ENCODE measurements at places on chromosomes 3 and 15.

GRCh38 chr15:94297558-94297957 is 66.2 kb downstream of the MCTP2 start:
- DNase-seq: peak; percentile 14

GRCh38 chr15:65841121-65841930 is 28.0 kb upstream of the RAB11A start:
- no peak for DNase-seq

DNA sequence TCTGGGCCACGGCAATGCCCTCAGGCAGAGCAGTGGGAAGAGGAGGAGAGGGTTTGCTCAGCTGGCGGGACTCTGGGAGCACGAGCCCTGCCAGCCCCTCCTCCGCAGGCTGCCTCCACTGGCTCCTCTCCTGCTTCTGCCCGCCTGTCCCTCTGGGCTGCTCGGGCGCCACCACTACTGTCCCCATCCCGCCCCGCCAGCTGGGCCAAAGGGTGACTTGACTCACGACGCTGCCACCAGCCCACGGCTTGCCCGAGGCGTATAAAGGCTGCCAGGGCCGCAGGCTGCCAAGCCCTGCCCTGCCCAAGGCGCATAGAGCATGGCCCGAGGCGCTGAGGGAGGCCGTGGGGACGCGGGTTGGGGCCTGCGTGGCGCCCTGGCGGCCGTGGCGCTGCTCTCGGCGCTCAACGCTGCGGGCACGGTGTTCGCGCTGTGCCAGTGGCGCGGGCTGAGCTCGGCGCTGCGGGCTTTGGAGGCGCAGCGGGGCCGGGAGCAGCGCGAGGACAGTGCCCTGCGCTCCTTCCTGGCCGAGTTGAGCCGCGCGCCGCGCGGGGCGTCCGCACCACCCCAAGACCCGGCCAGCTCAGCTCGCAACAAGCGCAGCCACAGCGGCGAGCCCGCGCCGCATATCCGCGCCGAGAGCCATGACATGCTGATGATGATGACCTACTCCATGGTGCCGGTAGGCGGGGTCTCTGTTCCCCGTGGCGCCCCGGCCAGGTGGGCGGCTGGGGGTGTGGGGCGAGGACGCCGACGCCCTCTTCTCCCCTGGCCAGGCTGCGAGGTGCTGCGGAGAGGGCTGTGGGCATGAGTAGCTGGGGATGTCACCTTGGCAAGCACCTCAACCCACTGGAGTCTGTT is at the start of gene GLDN:
Gene GLDN, plus strand, starts transcription at position 290 of the 861 bp plus-strand sequence. Its CDS starts 30 bp downstream, at position 320.
- DNase-seq: no peak

DNA sequence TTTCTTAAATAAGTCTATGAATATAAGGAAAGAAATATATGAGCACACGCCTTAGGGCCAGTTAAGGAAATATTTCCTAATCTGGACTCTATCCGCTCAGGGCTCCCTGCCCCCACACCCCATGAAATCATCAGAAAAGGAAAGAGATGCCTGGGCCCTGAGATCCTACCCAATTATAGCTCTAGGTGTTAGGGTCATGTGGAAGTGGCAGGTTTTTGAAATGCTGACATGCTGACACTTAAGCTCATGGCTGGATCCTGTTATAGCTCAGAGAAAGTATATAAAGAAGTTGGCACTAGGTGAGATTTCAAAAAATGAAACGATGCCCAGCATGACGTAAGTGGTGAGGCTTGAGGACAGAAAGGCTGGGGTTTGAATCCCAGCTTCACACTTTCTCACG is 43.5 kb upstream of the AKAP13 start:
- no peak for DNase-seq

DNA sequence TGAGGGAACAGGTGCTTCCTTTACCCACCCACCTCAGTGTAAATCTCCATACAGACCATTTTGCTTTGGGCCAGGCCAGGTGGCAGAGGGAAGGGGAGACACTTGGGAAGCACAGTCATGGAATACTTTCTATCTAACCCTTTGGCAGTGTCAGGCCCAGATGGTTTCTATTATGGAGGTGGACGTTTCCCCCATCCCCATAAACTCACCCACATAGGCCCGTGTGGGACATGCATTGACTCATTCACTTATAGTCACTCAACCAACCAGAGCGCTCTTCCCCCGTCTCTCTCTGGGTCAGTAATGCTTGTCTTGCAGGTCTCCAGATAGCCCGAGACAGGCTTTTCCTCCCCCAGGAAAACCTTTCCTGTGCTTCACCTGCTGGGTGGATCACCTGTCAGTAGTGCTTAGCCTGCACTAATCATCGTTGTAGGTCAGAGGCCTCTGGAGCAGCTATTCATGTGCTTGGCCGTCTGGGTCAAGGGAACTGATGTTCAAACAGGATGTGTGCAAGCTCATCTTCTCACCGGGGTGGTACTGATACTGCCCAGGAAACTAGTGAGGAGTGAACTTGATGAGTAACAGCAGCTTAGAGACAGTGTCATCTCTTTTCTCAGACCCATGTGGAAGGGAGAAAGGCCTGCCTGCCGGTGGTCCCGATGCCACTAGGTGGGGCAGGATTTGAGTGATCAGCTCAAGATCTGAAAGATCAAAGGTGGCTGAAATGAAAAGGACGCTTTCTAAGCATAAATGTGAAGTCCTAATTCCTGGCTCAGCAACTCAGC is 67.1 kb downstream of the CEMIP start:
- DNase-seq: no peak

GRCh38 chr3:55951388-55951787 is 464.3 kb upstream of the WNT5A start:
- no peak for DNase-seq

GRCh38 chr3:131323792-131324191 is 57.8 kb upstream of the NUDT16 start:
- DNase-seq: no peak

GRCh38 chr3:167733961-167734497 is 663 bp downstream of the PDCD10 start:
- DNase-seq: peak; percentile 54

- DNase-seq: peak; percentile 40
These were observed 8.3 kb upstream of the EPHA3 start for GRCh38 chr3:89098964-89099585.

GRCh38 chr15:88193415-88193814 is 63.1 kb downstream of the NTRK3 start:
- DNase-seq: no peak

DNA sequence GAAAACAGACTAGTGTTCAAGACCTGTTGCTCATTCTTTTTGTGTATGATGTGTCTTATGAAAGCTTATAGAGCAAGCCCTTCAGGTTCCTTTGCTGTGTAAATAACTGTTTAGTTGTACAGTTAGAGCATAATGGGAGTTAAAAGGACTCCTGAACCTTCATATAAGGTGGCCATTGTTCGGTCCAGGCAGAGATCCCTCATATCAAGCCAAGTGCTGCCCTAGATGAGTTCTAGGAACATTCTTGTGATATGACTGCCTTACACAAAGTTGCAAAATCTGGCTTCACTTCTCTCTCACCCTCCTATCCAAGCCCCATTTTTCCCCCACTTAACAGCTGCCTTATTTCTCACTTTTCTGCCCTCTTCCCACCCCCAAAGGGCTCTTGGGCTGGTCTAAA is 26.9 kb downstream of the GYG1 start:
- no peak for DNase-seq

GRCh38 chr3:30400926-30401325 is 205.5 kb upstream of the TGFBR2 start:
- no peak for DNase-seq

DNA sequence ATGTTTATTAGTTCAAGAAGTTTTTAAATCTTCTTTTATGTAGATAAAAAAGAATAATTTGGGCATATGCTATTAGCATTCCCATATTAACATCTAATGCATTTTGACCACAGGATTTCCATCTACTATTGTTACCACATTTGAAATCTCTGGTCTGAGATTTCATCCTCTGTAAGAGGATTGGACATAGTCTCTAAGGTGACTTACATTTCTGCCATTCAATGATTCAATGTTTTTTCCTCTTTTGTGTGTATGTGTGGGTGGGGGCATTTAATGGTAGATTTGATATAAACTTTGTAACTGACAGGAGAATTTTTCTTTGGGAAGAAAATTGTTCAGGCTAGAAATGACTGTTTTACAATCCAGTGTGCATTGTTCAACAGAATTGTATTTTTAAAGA is 307.3 kb upstream of the RBMS3 start:
- no peak for DNase-seq

- no peak for DNase-seq
These were observed 184.9 kb upstream of the NSMCE3 start for GRCh38 chr15:29454506-29454905.

- DNase-seq: no peak
These were observed 26.2 kb downstream of the KIF7 start for GRCh38 chr15:89628806-89629715.

DNA sequence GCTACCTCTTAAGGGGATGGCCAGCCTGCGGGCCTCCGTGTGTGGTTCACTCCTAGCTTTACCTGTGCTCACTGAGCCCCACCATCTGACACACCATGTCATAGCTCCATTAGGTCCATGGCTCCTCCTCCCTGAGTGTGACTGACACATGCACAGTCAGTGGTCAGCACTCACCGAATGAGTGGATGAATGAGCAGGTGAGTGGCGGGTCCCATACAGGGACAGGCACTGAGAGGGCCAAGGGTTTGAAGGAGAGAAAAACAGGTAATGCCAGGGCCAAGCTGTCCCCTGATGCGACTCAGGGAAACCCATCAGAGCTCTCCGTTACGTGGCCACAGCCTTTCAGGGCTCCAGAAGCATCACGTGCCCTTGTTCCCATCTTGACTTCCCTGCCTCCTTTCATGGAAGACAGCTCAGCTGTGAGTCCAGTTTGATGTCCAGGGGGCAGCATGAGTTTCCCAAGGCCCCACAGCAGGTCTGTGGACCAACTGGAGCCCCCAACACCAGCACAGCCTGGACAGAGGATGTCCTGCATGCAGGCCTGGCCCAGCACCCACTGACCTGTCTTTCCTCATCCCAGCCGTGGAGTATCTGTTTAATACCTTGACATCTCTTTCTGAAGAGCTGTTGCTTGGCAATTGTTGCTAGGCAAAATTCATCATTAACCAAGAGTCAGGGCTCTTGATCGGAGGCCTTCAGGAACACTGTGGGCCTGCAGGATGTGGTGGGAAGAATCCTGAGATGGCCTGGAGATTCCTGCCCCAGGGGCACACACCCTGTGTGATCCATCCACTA is 84.4 kb downstream of the PLXNA1 start:
- no peak for DNase-seq

DNA sequence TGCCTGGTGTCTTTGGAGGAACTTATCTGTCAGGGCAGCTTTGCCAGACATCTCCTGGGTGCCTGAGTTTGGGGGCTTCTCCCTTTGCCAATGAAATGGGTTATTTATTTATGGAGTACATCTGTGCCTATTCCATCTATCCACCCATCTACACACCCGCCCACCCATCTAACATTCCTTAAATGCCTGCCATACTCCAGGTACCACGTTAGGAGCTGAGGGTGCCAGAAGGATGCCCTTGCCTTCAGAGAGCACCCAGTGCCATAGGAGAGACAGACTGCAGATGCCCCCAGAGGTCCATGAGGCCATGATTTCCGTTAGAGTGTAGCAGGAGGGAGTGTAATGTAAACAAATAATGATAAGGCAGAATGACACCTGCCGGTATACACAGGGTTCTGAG is 21.8 kb upstream of the KIF23 start:
- DNase-seq: no peak

DNA sequence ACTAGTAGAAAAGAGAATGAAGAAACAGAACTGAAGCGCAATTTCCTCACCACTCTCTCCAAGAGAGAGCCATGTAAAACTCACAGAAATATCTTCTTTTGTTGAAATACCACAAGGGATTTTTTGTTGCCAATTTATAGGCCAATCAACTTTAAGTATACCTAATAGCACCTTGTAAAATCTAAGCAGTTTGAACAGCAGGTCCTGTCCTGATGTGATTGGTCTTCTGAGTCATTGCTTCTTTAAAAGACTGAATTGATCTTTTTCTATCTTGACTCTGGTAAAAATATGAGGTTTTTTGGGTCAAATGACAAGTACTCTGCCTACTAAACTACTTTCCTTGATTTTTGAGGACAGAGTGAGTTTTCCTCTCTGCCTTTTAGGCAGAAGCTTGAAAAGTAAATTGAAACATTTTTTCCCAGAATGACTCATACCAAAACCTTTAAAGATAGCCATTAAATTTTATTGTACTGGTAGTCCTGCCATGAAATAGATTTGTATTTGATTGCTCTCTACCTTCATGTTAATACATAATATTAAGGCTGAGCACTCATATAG is 343.9 kb upstream of the CBLB start:
- DNase-seq: no peak

DNA sequence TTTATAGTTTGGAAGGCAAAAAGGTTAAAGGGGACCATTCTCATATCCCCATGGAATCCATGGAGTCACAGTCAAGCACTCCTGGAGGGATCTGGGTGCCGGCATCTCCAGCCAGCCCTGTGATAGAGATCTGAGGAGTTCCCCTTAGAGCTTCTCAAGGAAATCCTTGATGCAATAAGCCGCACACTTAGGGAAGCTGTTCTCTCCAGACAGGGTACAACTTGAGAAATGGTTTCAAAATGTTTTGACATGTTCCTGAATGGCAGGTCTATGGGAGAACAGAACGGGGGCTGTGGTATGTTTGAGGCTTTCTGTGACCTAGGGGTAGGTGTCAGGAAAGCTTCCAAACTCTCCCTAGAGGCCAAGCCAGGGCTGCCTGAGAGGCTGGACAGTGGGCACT is 292.9 kb downstream of the TLE3 start:
- DNase-seq: no peak

DNA sequence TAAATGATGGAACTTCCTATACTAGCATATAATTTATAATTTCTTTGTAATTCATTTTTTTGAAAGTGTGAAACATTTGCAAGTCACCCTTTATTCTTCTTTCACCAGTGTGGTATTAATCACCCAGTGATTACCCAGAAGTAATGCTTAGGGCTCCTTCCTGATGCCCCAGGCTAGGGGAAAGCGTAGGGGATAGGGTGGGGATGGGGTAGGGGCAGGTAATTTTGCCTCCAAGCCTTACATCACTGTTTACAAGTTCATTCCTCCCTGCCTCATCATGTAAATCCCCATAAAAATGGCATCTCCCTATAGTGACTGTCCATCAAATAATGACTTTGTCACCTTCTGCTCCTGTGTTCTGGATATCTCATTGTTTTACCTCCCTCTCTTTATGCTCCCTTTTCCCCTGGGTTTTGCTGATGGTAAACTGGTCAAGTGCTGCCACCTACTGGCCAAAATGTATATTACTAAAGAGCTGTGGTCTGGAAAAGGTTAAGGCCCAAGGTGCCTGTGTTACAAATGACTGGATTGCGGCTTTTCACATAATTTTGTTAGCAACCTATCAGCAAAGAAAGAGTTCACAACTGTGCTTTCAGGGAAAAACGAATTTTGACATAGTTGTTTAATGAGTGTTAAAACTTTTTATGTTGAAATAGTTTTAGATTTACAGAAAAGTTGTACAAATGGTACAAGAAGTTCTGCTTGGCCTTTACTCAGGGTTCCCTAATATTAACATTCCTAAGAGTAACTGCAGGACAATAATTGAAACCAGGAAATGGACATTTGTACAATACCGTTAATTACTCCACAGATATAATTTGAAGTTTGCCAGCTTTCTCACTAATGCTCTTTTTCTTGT is 54.7 kb downstream of the ONECUT1 start:
- peak; percentile 78 for DNase-seq

DNA sequence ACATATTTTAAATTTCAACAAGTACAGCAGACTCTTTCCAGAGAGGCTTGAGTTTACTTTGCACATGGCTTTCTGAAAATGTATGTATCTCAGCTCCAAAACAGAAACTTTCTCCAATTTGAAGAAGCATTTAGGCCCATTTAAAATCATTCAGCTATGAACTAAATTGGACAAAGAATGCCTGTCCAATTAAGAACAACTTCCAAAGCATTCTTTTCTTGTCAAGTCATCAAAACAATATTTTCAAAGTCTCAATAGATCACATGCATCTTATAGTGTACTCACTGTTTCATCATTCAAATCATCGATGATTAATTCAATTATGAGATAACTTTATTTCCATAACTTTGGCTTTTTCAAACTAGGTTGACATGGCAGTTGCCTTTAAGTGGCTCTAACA is 95.2 kb downstream of the KBTBD8 start:
- DNase-seq: no peak

All from hematopoietic multipotent progenitor cell treated with erythropoietin and hydrocortisone succinate and interleukin-3 and kit ligand, for 15 days (in vitro differentiated cells).